Stimulated activated CD8-positive, alpha-beta memory T cell treated with anti-CD3 and anti-CD28 coated beads, Interleukin-4, amount 100 ng/mL, for 4 hours (primary cell): ENCODE measurements at places on chromosomes 16 and 17.

- no peak for DNase-seq
Measured at GRCh38 chr17:16443511-16444257, 28.3 kb downstream of the TRPV2 start.

DNA sequence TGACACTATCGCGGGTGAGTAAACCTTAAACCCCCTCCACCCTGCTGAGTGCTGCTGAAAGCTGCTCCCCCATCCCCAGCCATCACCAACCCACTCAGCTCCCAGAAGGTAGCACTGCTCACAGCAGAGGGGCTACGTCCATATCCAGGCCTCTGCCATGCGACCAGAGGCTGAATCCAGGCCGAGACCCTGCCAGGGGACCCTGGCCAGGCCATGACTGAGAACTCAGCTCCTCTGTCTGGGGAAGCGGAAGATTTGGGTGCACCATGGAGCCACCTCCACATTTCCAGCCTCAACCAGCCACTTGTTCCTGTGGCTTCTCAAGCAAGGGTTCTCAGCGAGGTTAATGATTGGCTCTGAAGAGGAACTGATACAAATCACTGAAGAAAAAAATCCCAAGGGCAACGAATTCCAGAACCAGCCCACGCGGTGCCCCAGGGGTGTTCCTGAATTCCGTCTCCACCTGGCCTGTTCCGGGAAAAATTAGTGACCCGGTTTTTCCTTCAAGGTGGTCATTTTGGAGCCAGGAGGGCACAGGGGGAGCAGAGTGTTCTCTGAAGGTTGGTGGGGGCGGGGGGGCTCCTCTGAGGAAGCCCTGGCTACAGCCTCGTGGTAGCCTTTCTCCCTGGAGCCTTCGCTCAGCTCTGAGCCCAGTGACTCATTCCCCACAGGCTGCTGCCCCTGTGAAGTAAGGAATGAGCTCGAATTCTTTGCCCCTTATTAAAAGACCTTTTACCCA is 9.3 kb upstream of the SLC16A5 start:
- DNase-seq: no peak

DNA sequence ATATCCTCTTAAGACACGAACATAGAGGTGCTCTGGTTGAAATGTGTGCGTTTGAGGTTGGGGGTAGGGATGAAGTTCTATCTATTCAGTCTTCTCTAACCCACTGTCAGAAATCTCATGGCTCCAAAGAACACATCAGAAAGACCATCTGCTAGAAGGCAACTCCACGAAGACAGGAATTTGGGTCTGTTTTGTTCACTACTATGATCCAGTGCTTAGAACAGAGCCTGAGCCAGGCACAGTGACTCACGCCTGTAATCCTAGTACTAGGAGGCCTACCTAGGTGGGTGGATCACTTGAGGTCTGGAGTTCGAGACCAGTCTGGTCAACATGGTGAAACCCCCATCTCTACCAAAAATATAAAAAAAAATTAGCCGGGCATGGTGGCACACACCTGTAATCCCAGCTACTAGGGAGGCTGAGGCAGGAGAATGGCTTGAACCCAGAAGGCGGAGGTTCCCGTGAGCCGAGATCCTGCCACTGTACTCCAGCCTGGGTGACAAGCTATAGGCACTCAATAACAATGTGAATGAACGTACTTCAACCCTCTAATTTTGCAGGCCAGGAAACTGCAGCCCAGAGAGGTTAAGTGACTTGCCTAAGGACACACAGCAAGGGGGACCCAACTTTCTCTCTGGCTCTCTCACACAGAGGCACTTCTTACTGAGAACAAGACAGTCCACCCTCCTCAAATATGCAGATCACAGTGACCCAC is 2.3 kb downstream of the CASKIN2 start:
- no peak for DNase-seq

- no peak for DNase-seq
Measured at GRCh38 chr16:25868706-25869370, 177.1 kb downstream of the HS3ST4 start.

GRCh38 chr17:10875984-10876555 is 38.2 kb upstream of the PIRT start:
- DNase-seq: no peak

DNA sequence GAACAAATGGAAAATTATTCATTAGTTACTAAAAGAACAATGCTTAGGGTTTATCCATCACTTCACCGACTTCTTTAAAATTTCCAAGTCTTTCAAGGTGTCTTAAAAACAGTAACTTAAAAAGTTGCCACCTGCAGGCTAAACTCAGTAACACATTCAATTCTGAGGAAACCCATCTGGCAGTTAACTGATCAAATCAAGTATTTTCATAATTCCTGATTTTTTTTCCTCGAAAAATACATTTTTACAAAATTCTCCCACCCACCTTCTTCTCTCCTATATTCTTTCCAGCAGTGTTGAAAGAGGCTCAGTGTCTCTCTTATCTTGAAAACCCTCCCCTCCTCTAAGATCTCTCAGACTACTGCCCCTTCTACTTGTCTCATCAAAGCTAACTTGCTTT is 29.9 kb downstream of the PARN start:
- no peak for DNase-seq

GRCh38 chr17:59785091-59785799 is 77.8 kb downstream of the VMP1 start:
- no peak for DNase-seq

GRCh38 chr16:85553436-85554113 is 59.5 kb upstream of the GSE1 start:
- no peak for DNase-seq

DNA sequence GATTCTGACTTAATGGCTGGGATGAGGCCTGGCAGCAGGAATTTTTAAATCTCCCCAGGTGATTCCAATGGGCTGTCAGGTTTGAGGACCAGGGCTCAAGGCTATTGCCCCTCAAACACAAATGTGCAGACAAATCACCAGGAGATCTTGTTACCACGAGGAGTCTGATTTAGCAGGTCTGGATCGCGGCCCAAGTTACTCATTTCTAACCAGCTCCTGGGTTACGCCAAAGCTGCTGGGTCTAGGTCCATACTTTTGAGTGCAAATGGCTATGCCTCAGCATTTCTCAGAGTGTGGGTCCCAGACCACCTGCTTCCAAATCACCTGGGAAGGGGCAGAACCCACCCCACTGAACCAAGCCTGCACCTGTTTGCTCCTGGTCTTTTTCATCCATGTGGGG is 33.1 kb downstream of the CNGB1 start:
- no peak for DNase-seq

GRCh38 chr16:58120234-58120633 is 8.9 kb downstream of the CFAP20 start:
- DNase-seq: no peak

DNA sequence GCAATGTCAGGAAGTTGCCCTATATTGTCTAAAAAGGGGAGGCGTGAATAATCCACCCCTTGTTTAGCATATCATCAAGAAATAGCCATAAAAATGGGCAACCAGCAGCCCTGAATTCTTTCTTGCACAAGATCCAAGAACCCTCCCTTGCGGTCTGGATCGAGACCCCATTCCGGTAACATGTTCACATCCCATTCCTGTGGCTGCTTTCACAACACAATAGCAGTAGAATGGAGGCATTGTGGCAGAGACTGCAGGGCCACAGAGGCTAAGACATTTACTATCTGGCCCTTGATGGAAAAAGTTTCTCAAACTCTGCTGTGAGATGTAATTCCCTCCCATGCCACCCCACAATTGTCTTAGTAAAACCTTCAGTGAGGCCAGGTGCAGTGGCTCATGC is 73.2 kb downstream of the RMI2 start:
- DNase-seq: no peak

DNA sequence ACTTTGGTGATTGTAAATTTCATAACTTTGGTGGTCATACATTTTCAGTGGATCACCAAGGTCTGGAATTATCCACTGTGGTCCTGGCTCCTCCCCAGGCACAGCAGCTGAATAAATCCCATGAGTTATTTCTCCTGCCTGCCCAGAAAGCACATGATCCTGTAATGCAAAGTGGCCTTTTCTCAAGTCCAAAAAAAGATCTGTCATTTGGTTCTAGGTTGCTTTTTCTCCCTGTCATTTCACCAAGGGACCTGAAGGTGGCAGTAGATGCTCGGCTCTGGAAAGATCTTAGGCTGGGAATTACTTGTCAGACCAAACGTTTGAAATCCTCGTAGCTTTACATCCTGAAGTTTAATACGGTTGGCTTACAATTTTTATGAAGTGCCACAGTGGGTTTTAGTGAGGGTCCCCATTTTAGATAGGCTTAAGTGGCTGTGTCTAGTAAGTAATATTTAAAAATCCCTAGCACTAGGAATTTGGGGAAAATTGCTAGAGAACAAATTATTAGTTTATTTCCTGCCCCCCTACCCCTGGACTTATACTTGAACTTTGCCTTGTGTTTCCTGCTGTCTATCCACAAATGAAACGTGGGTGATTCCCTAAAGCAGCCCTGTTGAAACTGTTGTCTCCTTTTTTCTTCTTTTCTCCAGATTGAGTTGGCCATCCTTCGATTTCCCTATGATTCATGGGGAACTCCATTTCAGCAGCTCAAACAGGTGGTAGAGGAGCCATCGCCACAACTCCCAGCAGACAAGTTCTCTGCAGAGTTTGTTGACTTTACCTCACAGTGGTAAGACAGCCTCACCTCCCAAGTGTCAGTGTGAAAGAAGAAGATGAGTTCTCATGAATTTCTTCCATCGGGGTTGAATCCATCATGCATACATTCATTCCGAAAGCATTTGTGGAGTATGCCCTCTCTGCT is 111.7 kb downstream of the MAP2K6 start:
- no peak for DNase-seq

DNA sequence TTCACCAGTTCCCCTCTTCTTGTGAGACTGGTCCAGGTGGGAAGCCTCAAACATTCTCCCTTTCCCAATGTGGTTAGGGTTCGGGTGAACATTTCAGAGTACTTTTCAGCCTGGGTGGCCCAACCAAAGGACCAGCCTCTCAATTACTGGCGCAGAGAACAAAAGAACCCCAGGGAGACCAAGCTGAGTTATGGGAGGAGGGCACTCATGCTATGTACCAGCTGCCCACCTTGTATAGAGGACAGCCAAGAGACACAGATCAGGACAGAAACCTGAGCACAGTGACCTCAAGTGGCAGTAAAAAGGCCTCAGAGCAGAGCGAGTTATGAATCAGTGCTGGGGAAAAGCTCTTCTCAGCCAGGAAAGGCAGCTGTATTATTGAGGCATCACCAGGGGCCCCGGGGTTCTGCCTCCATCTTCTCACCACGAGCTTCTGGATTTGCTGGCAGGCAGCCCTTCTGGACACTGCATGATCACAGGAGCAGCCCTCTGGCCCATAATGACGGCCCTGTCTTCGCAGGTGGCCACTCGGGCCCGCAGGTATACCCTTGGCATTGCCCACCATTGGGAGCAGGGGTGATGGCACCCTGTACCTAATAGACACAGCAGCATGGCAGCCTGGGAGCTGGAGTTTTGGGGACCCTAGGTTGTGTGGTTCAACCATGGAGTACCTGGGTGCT is 3.8 kb downstream of the G6PC3 start:
- no peak for DNase-seq

DNA sequence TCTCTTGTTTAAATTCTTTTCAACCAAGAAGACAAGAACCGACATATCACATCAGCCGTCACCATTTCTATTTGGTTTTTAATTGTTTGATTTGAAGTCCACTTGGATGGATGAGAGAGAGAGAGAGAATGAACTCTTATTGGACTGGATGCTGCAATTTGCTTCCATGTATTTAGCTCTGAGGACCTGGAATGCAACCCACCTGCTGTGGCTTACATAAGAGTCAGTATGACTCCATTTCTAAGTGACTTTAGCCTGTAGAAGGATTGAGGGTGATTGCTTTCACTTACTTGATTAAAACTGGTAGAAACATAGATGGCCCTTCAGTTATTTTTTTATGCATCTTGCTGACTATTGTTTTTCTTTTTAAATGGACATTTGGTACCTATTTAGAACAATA is 296.1 kb downstream of the CNTNAP4 start:
- DNase-seq: no peak

DNA sequence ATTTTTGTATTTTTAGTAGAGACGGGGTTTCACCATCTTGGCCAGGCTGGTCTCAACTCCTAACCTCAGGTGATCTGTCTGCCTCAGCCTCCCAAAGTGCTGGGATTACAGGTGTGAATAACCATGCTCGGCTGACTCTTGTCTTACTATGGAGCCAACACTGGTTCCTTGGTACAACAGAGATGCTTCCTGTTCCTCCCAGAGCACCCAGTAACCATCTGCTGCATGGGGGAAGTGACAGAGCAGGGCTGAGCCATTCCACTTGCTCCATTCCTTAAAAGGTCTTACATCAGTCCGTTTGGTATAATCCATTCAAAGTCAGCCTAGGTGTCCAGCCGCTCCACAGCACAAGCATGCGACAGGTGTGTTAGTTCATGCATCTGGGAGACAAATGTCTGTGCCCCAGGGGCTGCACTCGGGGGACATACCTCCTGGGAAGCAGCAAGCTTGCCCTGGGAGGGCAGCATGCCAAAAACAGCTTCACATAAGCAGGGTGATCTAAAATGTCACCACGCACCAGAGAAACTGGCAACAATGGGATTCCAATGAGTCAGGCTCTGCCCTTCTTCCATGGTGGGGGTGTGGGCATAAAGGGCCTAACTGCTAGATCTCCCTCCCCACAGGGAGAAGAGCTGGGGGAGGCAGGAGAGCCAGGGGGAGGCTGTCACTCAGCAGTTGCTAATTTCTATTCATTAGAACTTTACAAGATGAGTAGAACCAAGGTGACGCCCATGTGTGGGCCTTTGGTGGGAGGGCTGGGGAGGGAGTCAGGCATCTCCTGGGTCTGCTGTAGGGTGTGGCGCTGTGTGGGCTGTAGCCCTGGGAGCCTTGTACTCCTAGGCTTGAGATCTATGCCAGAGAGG is 35.5 kb downstream of the PIPOX start:
- no peak for DNase-seq

GRCh38 chr17:62793919-62794665 is 14.0 kb downstream of the MARCHF10 start:
- DNase-seq: no peak
